Activated T-cell treated with anti-CD3 and anti-CD28 coated beads, Interleukin-2, amount 50 U/mL, for 72 hours (primary cell): ENCODE measurements at places on chromosomes 16 and 17.

DNA sequence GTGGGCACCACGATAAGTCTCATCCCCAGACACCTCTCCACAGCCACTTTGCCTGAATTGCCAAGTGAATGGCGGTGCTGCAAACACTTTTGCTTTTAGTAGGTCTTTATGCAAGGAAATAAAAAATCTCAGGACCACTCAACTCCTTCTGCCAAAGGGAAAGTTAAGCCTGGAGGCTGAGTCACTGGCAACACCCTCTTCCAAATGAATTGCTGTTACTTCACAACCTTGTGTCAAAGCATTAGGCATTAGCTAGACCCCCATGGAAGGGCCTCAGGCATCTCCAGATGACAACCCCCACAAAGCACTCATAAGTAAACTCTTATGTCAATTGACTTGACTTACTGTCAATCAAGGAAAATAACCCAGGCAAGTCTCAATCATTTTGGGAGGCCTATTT is 43.0 kb downstream of the RNF112 start:
- no peak for DNase-seq

GRCh38 chr17:63911041-63911635 is at the start of gene CSHL1:
TSS of gene CSHL1 (minus strand) at chr17:63911258. CDS start at chr17:63911196, 62 bp downstream.
- no peak for DNase-seq

GRCh38 chr17:72665852-72666851 is 426.3 kb downstream of the SLC39A11 start:
- DNase-seq = no peak

- DNase-seq = peak; percentile 5
Observed at GRCh38 chr16:11495066-11495407, 91.7 kb downstream of the LITAF start.

DNA sequence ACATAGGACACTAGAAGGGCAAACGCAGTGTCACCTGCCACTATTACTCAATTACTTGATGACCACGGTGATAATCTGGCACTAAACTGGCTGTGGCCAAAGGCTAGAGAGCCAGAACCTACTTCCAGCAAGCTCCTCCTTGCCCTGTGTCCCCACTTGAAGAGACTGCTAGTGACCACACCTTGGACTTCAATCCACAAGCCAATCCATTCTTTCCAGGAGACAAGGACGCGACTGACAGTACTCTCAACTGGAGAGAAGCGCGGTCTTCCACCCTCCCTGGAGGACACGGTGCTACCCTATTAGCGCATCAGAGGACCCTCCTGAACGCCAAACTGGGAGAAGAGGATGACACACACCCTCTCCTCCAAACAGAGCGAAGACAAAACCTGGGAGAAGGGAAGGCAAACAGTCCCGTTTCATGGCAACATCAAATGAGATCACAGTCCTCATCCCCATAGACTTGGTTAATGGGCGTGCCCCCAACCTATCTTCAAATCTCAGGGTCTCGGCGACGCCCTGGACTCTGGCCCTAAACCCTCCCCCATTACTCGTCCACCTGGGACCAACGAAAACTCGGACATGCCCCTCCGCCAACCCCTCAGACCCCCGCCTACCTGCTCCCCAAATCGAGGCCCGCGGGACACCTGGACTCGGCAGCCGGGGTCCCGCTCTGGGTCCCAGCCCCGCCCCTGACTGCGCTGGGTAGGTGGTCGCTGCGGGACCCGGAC is 508 bp downstream of the FLCN start:
- peak; percentile 7 for DNase-seq

DNA sequence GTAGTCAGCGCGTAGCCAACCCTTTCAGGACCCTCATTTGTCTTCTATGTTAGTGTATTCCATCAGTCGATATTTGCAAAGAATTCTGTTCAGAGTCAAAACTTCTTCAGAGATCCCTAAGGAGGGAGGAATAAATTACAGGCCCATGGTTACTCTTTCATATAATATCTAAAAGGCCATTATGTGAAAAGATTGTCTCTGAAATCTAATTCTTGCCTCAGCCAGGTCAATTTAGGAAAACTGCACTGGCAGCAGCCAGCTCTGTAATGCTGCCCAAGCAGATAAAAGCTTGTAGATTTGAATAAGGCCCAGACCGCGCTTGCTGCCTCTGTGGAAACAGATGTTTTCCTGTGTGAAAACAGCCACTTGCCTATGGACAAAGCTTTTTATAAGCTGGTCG is 379.8 kb downstream of the CNTNAP4 start:
- DNase-seq = no peak

DNA sequence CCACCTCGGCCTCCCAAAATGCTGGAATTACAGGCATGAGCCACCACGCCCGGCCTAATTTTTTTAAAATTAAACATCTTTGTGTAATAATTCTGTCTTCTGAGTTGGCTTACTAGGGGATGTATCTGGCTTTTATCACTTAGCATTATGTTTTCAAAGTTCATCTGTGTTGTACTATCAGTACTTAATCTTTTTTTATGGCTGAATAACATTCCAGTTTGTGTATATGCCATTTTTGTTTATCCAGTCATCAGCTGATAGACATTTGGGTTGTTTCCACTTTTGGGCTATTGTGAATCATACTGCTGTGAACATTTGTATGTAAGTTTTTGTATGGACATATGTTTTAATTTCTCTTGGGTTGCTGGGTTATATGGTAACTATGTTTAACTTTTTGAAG is 69.0 kb downstream of the CHD9 start:
- DNase-seq = no peak

- no peak for DNase-seq
Observed at GRCh38 chr16:30003670-30004423, 7.0 kb downstream of the DOC2A start.

GRCh38 chr17:13678361-13678760 is 76.6 kb upstream of the HS3ST3A1 start:
- DNase-seq = no peak

- no peak for DNase-seq
Observed at GRCh38 chr16:13909872-13910303, 10.1 kb upstream of the ERCC4 start.

DNA sequence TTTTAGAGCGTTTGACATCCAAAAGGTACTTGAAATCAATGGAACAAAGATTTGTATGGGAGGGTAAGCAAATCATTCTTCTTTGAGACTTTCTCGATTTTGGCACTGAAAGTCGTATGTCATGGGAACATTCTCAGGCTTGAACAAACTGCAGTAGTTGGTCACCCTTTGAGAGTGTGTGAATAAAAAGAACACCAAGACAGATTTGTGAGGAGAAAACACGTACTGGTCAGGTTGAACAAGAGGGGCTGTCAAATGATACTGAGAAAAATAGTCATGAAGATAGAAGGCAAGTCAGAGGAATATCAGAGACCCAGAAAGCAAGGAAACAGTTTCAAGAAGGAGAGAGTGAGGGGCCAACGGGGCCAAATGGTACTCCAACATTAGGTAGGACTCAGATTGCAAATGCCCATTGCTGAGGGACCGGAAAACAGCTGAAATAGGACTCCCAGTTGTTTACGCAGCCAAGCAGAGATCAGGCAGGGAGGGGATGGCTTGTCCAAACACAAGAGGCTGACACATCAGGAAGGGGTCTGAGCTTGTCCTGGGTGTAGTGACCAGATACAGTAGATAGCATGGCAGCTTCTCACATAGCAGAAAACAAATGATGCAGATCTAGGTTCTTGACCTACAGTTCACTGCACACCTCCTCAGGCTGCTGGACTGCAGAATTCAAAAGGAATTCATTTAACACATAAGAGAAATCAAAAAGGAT is 74.5 kb upstream of the MYOCD start:
- DNase-seq = no peak

DNA sequence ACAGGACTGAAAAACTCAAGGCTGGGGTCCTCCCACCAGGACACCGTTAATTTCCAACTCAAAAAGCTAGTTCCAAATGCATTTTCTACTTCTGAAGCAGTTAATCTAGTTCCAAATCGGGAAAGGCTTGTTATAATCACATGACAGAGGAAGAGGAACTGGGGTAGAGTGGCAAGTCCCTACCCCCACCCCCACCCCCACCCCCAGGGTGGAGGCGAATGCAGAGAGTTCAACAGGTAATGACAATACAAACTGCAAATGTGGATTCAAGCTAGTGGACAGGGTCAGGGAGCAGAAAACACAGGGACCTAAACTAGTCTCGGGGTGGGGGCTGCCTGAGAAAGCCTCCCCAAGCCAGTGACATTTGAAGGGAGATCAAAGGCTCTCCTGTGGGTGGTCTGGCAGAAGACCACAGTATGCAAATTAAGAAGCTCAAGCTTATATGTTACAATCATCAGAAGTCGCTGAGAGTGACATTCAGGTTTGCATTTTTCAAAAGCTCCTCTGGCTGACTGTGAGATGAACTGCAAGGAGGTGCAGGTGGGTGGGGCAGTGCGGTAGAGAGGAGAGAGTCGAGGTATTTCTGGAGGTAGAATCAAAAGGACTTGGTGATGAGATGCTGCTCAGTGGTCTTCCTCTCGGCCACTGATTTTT is 56.4 kb upstream of the SLC25A19 start:
- DNase-seq = peak; percentile 66

- no peak for DNase-seq
Observed at GRCh38 chr16:56984639-56985038, 4.7 kb upstream of the NLRC5 start.

DNA sequence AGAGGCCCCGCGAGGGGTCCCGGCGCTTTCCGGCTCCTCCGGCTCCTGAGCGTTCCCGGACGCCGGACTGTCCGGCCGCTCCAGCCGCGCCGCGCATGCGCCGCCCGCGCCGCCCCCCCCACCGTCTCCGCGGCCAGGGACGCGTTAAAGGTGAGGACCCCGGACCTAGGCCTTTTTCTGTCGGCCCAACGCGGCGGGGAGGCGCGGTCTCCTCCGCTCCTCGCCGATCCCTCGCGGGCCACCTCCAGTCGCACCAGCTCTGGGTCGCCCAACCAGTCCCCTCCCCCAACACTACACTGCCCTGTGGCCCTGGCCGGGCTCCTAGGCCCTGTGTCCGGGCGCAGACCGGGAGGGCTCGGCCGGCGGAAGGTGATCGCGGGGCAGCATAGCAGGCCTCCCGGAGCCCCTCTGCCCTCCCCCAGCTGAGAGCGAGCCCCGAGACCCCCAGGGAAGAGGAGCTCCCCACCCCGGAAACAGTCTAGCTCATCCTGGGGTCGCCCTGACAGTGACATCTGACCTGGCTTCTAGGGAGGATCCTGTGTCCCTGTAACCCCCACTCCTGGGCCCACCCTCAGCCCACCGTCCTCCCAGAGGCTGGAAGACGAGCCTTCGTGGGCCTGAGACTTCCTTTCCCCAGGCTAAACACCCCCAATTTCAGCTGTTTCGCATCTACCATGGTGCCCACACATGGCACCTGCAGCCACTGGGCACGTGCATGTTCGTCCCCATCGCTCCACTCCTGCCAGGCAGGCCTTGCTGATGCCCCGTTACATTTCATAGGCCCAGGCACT is 14.7 kb upstream of the BCAR1 start:
- peak; percentile 49 for DNase-seq

DNA sequence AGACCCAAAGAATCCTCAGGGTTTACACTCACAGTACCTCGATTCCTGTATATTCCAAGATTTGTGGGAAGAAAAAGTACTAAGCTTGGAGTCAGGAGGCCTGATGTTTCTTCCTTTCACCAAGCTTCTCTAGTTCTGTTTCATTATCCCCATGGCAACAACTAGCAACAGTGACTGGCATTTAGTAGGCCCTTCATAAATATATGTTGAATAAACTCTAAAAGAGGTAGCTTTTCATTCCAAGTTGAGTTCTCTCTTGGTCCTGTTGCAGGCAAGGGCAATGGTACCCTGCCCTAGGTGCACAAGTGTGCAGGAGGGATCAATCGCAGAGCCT is 527 bp upstream of the UBE2Z start:
- DNase-seq = no peak

- no peak for DNase-seq
Observed at GRCh38 chr16:69382421-69382820, 3.4 kb downstream of the TERF2 start.

DNA sequence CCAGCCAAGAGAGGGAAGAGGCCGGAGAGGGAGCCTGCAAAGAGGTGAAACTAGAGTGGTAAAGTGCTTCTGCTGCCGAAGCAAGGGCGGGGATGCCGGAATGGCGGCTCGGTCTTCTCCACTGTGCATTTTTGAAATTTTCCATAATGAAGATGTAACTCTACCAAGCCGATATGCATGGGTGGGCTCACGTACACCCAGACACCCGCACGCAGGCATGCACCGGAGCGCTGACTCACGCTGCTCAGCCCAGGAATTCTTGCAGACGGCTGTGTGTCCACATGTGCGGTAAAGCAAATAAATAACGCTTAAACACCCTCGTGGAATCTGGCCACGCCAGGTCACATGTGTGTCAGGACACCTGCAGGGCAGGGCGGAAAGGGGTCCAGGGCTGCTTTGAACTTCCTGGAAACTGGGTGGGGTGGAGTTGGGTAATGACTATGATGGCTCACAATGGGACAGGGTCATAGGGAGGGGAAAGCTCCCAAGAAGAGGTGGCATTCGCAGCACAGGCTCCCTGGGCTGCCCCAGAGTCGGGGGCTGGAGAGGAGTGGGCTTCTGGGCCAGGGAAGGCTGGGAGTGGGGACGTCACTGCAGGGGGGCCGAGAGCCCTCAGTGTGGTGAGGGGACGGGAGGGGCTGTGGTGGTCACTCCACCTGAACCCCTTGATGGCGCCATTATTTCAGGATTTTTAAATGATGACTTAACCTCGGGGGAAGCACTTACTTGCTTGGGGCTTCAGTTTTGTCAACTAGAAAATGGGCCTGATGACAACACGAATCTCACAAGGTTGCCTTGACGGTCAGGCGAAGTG is 265.5 kb downstream of the PARN start:
- no peak for DNase-seq

GRCh38 chr17:73203135-73203787 is 10.4 kb downstream of the COG1 start:
- DNase-seq = no peak

- no peak for DNase-seq
Observed at GRCh38 chr16:85341972-85342695, 229.9 kb upstream of the CIBAR2 start.

DNA sequence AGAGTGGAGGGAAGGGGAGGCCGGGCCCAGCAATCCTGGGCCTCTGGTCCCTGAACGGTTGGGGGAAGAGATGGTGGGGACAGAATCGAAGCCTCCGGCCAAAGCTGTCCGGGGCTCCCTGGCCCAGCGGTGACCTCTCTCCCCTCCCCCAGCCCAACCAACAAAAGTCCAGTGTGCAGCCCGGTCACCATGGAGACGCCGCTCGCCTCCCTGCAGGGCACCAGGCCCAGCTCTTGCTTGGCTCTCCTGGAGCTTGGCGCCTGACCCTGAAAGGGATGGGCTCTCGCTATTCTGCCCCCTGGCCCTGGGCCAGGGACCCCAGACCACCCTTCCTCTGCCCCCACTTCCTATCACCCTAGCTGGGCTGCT is 1.3 kb downstream of the METRN start:
- no peak for DNase-seq

DNA sequence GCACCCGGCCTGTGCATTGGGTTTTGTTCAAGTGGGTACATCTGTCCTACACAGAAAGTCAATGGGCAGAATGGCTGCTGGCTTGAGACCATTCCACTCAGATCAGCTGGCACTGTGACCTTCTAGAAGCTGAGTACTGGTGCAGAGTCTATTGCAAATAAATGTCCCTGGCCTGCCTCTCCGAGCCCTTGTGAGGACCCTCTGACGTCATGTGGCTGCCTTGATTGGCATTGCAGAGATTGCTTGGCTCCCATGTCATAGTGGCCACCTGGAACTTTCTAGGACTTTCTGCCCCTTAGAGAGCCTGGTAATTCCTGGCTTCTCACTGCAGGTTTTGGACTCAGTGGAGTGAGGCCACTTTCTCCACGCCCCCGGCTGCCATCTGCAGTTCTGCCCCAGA is 211.3 kb downstream of the ENGASE start:
- DNase-seq = no peak
